Effector memory CD8-positive, alpha-beta T cell (primary cell): ENCODE measurements at places on chromosomes 6 and 20.

DNA sequence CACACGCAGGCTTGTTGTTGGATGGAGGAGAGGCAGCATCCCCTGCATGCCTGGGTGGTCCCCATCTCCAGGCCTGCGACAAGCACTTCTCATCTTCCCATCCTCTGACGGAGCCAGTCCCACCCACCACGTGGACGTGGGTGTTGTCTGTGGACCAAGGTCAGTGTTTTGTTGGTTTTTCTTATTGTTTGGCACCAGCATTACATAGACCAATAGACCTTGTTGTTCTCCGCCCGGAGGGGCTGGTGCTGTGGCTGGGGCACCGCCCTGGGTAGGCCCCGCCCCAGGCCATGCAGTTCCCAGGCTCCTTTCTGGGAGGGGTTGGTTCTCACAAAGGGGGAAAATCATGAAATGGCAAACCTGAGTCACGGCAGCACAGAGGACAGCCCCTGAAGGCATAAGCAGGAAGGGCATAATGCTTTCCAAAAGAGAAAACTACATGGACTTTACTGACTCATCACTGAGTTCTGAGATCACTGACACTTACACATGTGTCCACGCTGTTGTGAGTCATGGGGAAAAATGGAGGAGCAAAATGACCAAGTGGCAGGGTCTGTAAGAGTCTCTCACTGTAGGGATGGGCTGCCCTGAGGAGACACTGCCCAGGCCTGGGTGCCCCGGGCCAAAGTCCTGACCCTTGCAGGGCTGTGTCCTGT, 90.8 kb downstream of the THBS2 start:
- no peak for DNase-seq

GRCh38 chr20:31494131-31494530, 19.0 kb downstream of the REM1 start:
- no peak for DNase-seq

DNA sequence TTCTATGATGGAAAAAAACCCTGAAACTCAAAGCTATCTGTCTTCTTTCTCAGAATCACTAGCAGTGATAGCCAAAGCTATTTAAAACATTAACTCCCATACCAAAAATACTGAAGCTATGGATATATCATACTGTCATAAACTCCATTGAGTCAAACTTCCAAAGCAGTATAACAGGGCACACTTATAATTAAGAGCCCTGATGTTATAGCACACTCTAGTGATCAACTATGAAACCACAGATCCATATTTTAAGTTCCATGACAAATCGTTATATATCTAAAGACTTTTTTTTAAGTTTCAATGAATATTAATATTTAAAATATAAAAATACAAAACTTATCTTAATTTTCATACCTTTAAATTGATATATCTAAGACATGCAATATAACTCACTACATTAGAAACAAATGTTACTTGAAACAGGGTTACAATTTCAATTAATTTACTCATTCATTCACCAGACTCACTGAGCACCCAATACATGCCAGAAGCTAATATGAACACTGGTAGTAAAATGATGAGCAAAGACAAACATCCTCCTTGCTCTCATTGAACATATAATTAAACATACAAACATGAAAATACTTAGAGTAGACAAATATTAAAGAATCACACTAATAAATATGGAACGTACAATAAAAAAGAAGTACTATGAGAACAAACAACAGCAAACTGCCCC, 69.3 kb downstream of the IBTK start:
- no peak for DNase-seq

GRCh38 chr6:156563714-156564113, 213.5 kb upstream of the ARID1B start:
- no peak for DNase-seq

DNA sequence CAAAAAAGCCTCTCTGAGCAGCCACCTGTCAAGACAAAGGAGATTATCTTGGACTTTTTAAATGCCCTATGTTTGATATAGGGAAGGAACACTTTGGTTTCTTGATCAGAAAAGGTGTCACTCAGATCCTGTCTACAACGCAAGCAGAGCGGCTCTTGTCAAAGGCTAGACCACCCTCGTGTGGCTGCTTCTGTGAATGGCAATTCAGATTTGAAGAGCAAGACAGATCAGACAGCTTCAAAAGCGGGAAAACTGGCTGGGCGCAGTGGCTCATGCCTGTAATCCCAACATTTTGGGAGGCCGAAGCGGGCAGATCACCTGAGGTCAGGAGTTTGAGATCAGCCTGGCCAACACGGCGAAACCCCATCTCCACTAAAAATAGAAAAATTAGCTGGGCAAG, 10.1 kb upstream of the NXT1 start:
- peak; percentile 18 for DNase-seq

GRCh38 chr6:92117800-92118199, 1301.6 kb downstream of the EPHA7 start:
- DNase-seq: no peak

- no peak for DNase-seq
Measured at GRCh38 chr6:137227871-137228302, 8.7 kb upstream of the IFNGR1 start.

- no peak for DNase-seq
Measured at GRCh38 chr20:34947336-34947735, 8.3 kb downstream of the GSS start.

GRCh38 chr20:21234324-21234723, 68.8 kb upstream of the XRN2 start:
- no peak for DNase-seq

GRCh38 chr6:121305957-121306607, 28.2 kb downstream of the TBC1D32 start:
- no peak for DNase-seq

- DNase-seq: no peak
Measured at GRCh38 chr6:47678739-47679138, 19.6 kb upstream of the ADGRF4 start.

DNA sequence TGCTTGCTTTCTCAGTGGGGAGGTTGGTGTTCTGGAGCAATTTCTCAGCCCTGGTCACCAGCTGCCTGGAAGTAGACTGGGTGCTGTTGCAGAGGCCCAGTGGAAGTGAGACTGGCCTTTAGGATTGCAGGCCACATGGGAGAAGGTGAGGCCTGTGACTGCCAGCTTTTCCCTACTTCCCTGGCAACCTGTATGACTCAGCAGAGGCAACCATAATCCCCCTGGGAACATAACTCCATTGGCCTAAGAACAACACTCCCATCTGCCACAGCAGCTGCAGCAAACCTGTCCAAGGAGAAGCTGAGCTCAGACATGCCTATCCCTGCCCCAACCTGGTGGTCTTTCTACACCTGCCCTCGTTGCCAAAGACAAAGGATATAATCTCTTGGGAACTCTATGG, 473.5 kb upstream of the SPTLC3 start:
- DNase-seq: no peak

- no peak for DNase-seq
Measured at GRCh38 chr6:142679907-142680700, 264.9 kb downstream of the HIVEP2 start.

DNA sequence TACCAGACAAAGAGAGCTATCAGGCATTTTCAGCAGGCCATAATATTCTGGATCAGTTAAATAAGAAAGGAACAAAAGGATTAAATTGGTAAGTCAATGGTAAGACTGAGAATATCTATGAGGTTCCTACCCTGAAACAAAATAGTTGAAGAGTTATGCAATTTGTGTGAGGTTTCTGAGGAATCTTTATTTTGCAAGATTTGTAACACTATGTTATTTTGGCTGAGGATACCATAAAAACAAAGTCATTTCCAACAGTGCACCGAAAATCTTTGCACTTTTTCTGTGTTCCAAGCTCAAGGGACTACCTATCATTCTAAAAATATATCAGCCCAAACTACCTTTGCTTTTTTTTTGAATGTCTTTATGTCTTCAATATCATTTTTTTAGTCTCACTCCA, 383.3 kb upstream of the CITED2 start:
- DNase-seq: no peak

- no peak for DNase-seq
Measured at GRCh38 chr6:99789767-99790166, 183.1 kb downstream of the PRDM13 start.

DNA sequence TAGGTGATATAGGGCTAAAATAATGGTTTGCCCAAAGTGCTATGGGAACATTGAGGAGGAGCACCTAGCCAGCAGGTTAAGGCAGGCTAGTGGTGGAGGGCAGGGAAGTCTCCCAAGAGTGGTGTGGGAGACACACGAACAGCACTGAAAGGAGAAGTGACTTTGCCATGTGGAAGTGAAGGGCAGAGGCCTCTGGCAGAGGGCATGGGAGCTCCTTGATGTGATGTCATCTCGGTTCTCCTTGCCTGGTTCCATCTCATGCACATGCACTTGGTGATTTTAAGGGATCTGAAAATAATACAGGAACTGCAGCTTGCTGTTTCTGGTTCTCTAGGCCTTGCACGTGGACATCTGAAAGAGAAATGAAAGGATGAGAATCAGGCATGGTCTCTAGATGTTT, 4.7 kb upstream of the MAP3K4 start:
- no peak for DNase-seq

DNA sequence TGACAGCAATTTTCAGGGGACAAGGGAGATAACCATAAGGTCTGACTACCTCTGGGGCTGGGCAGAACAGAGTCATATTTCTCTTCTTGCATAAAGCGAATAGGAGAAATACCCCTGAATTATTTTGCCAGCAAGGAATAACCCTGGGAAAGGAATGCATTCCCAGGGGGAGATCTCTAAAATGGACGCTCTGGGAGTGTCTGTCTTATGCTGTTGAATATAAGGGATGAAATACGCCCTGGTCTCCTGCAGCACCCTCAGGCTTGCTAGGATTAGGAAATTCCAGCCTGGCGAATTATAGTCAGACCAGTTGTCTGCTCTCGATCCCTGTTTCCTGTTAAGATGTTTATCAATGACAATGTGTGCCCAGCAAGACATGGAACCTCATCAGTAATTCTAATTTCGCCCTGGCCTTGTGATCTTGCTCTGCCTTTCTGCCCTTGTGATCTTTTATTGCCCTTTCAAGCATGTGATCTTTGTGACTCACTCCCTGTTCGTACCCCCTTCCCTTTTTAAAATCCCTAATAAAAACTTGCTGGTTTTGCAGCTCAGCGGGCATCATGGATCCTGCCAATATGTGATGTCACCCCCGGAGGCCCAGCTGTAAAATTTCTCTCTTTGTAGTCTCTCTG, 221.6 kb upstream of the HS3ST5 start:
- DNase-seq: no peak
